Airway epithelial cell (primary cell): ENCODE measurements at places on chromosomes 3 and 15. TPM values are rescaled to one million over a fixed set of nuclear protein-coding genes. Genes with fewer than 3 reads are reported as not detected.

Gene SRGAP3
- total RNA-seq = 16.1 and 18.8 TPM in 2 replicates

Gene CAND2
- 1.3 and 1.4 TPM in 2 replicates for total RNA-seq

Gene TOPBP1
- 16.7 and 22.4 TPM in 2 replicates for total RNA-seq

Gene GRIP2
- total RNA-seq = 0.28 TPM in 1 of 2 replicates, not detected in the other

Gene IFT122
- 5.9 and 9.5 TPM in 2 replicates for total RNA-seq

Gene FGD5
- total RNA-seq = 0.28 TPM in 2 replicates

Gene EIF5A2
- total RNA-seq = 5.4 and 9.0 TPM in 2 replicates

Gene TF
- total RNA-seq = 0.28 TPM in 1 of 2 replicates, not detected in the other

Gene THPO
- total RNA-seq = not detected in 2 replicates

Gene UNC13C
- total RNA-seq = not detected in 2 replicates

Gene RBP2
- not detected in 2 replicates for total RNA-seq

Gene LDHAL6B
- not detected in 2 replicates for total RNA-seq

Gene KBTBD13
- not detected in 2 replicates for total RNA-seq

Gene GCSAM
- total RNA-seq = 1.1 and 2.4 TPM in 2 replicates

Gene MAPK6
- total RNA-seq = 81.3 and 132 TPM in 2 replicates

Gene CYP1A2
- total RNA-seq = not detected in 2 replicates

Gene ZNF621
- total RNA-seq = 5.9 and 6.4 TPM in 2 replicates

Gene CACNA2D2
- 0.07 TPM in 1 of 2 replicates, not detected in the other for total RNA-seq

Gene ALS2CL
- total RNA-seq = 49.5 and 57.3 TPM in 2 replicates

Gene GP9
- not detected in 2 replicates for total RNA-seq

Gene CRYBG3
- total RNA-seq = 7.2 and 7.6 TPM in 2 replicates
